NCI-H748 treated with DMSO at 0.1 percent for 48 hours (cell line): ENCODE measurements at places on chromosomes 11 and 22.
A peak's percentile ranks its signal among the peaks of the same experiment; 100 is the strongest.

GRCh38 chr11:84290647-84291046 is 1004.5 kb upstream of the CCDC90B start:
- no peak for DNase-seq

DNA sequence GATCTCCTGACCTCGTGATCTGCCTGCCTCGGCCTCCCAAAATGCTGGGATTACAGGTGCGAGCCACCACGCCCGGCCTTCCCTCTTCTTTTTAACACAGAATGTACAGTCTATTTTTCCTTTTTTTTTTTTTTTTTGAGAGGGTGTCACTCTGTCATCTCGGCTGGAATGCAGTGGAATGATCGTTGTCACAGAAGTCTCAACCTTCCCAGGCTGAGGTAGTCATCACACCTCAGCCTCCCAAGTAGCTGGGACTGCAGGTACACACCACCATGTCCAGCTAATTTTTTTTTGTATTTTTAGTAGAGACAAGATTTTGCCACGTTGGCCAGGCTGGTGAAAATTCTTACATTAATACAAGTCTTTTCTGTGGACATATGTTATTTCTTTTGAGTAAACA is 13.1 kb downstream of the PPP6R2 start:
- no peak for DNase-seq

DNA sequence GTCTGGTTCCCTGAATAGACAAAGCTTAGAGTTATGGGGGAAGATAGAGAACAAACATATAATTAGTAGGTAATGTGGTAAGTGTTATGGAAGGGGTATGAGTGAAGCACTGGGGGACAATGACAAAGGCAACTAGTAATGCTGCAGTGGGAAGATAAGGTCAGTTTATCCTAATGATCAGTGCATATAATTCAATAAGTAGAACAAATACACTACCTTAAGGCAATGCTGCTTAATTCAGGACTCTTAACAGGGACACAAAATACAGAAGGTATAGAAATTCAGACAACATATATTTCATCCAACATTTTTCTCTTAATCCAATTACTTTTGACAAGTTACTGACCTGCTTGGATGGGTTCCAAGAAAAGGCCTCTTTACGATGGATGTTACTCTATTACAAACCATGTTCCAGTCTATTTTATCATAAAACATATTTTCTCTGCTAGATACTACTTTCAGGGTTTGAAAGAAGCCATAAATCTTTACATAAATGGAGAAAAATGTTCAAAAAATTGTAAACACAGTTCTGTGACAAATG is 1186.2 kb downstream of the LRRC4C start:
- DNase-seq = no peak

GRCh38 chr11:79493555-79494171 is 52.8 kb upstream of the TENM4 start:
- peak; percentile 4 for DNase-seq

- DNase-seq = peak; percentile 52
These were observed at the start of gene FDX1 for GRCh38 chr11:110429731-110430266. Gene FDX1, plus strand, starts transcription at chr11:110429948. Its CDS starts 173 bp downstream, at chr11:110430121.

DNA sequence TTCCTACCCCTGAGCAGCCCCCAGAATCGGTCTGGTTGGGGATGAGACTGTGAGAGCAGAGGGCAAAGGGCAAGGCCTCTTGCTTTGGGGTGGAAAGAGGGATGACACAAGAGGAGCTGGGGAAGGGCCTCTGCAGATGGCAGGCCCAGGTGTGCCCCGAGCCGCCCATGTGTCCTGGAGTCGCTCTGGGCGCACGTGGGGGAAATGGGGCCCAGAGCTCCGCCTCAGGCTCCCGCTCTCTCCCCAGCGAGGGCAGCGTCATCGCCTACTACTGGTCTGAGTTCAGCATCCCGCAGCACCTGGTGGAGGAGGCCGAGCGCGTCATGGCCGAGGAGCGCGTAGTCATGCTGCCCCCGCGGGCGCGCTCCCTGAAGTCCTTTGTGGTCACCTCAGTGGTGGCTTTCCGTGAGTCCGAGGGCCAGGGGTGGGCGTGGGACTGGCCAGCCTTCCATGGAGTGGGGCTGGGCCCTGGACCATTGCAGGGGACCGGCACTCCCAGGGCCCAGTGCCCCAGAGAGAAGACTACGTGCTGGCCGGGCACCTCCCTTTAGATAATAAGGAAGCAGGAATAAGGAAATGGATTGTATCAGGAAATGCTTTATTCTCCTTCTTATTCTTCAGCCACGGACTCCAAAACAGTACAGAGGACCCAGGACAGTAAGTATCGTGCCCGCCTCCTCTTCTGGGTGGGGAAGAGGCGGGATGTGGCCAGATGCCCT is 30.1 kb downstream of the ST14 start:
- DNase-seq = no peak

DNA sequence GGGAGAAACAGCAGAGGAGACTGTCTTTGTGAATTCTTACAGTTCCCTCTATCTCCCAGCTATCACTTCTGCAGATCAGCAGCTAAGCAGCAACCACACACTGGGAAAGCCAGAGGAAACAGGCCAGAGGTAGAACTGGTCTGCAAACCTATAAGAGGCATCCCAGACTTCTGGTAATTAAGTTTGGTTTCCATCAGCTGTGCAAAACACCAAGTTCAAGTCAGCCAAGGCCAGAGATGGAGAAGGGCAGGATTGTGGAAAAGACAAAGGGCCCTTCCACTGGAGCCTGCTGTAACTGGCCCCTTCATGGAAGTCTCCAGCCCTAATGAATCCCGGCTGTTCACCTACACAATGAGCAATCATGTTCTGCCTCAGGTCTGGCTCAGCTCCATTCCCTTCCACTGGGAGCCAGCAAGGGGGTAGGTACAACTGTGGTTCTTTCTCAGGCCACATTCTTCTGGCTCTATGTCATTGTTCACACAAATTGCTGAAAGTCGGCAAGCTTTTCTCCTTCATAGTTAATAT is 4.6 kb upstream of the PAMR1 start:
- DNase-seq = no peak

DNA sequence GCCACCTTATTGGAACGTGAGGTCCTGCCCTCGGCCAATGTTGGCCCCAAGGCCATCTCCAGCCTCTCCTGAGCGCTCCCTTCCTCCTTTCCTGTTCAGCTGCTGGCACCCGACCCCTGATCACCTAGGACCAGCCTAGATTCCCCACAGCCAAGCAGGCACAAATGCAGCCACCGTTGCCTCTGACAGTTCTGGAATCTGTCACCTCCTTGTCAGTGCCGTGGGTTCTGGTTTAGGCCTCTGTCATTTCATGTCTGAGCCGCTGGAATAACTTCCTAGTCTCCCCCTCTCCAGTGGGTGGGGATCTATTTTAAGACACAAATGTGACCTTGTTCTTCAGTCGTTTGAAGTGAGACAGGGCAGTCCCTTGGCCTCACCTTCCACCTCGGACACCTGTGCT is 29.7 kb downstream of the FADS3 start:
- DNase-seq = no peak

- no peak for DNase-seq
These were observed 5.2 kb upstream of the ZP1 start for GRCh38 chr11:60862171-60862570.

GRCh38 chr22:35458547-35459422 is 58.8 kb downstream of the MCM5 start:
- DNase-seq = no peak

DNA sequence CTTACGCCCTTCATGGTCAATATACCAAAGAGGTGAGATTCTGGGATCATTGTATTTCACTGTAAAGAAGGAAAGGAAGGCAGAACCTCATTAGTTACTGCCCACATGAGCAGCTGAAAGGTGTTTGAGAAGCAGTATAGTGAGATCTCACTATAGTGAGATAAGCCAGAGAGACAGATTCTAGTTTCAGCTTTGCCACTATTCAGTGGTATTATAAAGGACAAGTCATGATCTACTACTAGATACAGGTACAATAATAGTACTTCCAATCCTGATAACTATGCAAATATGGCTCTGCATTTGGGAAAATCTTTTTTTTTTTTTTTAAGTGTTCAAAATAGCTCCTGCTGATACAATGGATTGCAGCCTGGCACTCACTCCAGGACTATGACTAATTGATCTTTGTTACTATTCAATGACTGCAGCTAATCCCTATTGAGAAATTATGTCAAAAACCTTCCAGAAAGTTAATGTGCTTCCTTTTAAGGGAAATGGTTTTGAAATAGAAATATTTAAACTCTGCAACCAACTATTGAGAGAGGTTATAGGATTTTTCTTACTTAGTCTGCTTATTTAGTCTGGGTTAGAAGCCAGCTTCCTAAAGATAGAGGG is 8.3 kb upstream of the DLAT start:
- no peak for DNase-seq

DNA sequence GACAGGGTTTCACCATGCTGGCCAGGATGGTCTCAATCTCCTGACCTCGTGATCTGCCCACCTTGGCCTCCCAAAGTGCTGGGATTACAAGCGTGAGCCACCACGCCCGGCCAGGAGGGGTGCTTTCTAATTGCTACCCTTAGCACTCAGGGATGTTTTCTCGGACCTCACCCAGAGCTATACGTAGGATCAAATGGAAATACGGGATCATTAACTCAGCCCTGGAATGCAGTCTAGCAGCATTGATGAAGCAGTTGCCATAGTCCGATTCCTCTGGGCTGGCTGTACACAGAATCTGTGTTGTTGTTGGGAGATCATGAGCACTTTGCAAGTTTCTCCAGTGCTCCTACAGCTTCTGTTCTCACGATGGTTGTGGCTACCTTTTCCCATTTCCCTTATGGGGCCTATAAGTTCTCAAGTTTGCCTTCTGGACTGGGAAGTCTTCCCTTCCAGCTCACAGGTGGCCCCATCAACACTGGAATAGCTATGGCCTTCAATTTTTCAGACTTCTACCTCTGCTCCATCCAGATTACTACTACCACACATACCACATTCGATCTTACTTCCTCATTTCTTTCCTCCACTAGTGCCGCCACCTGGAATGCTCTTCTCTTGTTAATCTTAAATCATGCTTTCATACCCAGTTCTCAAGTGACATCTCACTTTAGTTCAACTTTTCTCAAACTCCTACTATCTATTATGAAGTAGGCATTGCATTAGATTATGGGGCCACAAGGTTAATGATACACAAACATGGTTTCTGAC is 16.1 kb upstream of the PCF11 start:
- DNase-seq = no peak

DNA sequence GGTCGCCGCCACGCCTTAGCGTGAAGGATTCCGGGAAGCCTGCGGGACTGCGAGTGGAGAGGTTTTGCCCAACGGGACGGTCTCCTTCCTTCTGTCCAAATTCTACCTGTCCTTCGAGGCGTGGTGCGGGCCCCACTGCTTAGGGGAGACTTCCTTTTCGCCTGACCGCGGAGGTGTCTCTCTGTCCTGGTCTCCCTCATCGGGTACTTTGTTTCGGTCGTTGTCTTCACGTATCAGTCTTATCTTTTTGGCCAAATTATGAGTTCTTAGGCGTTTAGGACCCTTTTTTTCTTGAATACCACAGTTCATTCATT is 388 bp downstream of the HINFP start:
- DNase-seq = no peak

DNA sequence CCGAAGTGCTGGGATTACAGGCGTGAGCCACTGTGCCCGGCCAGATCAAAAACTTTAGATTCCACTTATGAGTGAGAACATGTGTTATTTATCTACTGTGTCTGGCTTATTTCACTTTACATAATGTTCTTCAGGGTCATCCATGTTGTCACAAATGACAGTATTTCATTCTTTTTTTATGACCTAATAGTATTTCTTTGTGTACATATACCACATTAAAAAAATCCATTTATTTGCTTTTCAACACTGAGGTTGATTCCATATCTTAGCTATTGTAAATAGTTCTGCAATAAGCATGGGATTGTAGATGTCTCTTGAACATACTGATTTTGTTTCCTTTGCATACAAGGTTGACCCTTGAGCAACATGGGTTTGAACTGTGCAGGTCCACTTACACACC is 13.2 kb upstream of the SCGB1D1 start:
- no peak for DNase-seq

DNA sequence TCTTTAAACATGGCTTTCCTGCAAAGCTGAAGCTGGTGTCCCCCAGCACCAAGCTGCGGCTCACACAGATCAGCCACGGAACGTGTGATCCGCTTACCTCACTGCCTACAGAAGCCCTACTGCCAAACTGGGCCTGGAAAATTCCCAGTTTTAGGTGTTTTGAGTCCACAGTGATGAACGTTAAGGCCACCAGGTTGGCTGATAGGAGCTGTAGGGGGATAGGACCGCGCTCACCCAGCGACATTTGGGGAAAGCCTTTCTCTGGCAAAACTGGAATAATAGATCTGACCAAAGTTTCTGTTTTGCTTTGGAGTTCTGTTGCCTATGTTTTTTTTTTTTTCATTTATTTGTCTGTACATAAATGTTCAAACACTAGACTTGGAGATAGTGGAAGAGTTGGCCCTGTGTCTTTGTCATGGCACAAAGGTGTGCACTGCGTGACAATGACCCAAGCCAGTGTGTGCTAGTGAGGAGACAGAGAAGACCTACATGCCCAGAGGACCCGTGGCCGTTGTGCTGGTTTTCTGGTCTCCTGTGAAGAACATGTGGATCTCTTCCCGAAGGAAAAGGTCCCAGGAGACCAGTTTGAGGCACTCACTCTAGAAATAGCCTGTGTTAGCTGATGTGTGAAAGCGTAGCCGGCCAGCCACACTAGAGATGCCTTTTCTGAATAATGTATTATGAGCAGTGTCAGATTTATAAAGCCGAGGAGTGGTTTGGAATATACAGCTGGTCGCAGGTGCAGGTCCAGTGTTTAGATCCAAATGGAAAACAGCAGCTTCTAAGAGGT is 15.0 kb downstream of the ASPHD2 start:
- no peak for DNase-seq

DNA sequence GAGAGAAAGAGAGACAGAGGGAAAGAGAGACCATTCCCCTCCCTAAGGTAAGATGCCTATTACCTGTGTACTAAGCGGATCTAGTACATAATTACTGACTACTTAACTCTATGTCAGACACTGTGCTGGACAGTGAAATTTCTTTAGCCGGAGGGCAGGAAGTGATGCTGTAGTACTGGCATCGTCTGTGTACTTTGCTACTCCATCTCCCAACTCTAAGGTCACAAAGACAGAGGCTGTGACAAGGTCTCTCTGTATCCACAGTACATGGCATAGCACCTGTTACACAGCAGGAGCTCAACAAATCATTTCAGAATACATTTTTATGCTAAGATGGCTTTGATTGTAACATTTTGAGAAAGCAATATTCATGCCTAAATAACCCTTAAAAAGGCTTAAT is 9.0 kb downstream of the BLID start:
- DNase-seq = no peak

- DNase-seq = no peak
These were observed 522.9 kb downstream of the NTM start for GRCh38 chr11:131893103-131893890.

- DNase-seq = no peak
These were observed 82.3 kb downstream of the FDX1 start for GRCh38 chr11:110512026-110512425.

- peak; percentile 63 for DNase-seq
These were observed 27.1 kb downstream of the ARAP1 start for GRCh38 chr11:72724851-72725723.
